ENCODE measurements at places on chromosomes 2 and 18. TPM values are rescaled to one million over a fixed set of nuclear protein-coding genes. Genes with fewer than 3 reads are reported as not detected.

Gene SF3B1
- total RNA-seq, result 622 TPM

Gene INPP5D
- total RNA-seq, result 13.5 TPM

DNA sequence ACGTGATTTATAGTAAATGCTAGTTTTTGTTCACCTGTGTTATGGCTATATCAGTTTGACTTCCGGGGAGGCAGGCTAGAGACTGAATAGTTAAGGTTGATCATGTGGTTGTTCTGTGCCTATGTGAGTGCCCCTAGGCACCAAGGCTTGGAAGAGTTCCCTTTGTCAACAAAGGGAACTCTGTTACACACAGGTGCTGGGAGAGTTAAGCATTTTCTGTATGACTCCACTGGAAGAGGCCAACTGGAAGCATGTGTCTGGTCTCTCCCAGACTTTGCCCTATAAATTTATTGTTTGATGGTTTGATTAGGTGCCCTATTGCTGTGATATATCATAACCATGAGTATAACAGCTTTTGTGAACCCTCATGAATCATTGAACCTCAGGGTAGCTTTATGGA is 63.8 kb downstream of the ARL6IP6 start:
- no peak for DNase-seq

DNA sequence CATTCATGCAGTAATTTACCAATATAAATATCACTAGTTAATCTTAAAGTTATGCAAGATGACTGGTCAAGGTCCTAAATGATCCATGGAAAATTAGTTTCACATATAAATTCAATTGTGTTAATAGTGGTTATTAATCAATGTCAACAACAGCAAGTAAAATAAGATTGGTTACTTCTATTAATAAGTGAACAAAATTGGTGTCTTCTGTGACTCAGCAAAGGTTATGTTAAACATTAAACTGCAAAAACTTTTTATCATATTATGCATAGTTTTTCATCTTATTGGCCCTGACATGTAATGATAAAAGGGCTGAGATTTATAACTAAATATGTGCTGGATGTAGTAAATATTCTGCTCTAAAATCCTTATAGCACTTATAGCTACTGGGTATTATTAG is 359.0 kb upstream of the UBE2E3 start:
- no peak for DNase-seq

GRCh38 chr2:173968551-173968950 is 3.4 kb upstream of the SP3 start:
- DNase-seq, result no peak

DNA sequence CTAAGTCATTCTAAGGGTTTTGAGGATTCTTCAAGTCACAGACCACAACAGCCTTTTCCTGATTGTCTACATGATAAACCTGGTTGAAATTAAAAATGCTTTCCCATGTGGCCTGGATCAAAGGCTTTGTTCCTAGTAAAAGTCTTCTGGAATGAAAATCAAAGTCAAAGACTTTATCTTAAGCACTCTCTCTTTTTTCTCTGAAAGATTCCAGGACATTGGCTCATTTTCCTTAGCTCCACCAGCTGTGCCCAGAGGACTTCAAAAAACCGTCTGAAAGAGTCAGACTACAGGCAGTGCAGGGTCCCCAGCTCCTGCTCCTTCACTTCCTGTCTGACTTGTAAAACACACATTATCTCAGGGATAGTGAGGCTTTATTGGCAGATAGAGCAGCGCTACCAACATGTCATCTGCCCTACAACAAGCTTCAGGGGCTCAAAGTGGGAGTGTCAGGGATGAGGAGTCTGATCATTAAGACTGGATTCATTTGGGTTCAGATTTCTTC is 148.2 kb downstream of the ESCO1 start:
- DNase-seq, result no peak

DNA sequence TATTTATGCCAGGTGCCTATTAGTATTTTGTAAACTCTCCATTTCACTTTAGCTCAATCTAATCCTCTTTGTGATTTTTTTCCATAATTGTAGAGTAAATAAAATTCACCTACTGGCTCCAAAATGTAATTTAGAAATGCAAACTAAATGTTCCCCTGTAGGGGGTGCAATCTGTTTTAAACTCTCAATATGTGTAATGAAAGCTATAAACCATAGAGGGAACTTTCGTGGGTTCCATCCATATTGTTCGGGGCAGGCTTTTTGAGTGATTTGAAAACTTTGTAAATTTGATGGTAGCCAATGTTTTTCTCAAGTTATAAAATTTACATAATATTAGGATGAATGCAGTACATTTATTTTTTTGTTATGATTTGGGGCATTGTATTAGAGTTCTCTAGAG is 49.4 kb downstream of the TSPYL6 start:
- no peak for DNase-seq

DNA sequence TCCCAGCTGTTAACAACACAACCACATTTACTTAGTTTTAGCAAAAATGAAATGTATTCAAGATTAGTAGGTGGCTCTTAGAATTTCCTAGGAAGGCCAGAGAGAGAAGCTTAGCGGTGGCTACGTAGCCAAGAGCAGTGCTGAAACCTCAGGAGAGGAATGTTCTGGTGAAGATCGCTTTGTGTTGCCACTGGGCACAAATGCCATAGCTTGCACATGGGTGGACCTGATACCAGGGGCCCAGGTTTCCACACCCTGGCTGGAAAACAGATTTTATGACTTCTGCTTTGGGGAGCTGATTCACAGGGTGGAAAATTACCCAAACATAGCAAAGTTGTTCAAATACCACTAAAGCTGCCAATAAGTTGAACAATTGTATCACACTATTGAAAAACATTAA is 43.4 kb downstream of the THUMPD2 start:
- DNase-seq, result no peak

DNA sequence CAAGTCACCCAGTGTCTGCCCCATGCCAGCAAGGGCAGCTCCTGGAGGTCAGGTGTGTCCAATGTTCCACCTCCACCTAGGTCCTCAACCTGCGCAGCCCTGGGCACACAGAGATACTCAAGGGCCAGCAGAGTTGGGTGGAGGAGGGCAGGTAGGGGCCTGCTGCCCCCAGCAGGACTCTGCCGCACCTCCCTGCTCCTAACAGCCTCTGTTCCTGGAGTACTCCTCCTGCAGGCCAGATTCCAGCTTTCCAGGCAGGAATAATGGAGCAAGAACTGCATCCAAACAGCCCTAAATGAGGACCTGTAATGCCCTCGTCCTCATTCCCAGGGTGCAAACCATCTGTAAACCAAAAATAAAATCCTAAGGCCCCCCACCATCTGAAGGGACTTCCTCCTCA is 44.4 kb upstream of the ACAA2 start:
- DNase-seq, result no peak

- no peak for DNase-seq
Observed at GRCh38 chr18:36255072-36255698, 42.3 kb upstream of the FHOD3 start.

DNA sequence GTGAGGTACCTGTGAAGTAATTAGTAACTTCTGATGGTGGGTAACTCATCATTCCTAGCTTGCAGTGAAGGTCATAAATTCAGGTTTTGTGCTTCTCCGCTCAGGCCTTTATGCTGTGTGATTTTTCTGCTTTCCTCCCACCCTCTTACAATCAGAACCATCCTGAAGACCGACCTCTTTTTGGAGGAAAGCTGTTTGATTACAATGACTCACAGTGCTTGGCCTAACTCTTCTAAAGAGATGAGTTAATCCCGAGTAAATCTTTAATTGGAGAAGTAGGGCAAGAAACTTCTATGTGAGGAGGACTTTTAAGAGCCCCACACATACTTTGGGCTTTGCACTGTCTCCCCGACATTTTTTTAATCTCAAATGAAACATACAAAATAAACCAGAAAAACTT is 53.1 kb downstream of the TTC27 start:
- DNase-seq, result no peak

GRCh38 chr2:152406119-152406835 is 71.3 kb downstream of the FMNL2 start:
- DNase-seq, result no peak

DNA sequence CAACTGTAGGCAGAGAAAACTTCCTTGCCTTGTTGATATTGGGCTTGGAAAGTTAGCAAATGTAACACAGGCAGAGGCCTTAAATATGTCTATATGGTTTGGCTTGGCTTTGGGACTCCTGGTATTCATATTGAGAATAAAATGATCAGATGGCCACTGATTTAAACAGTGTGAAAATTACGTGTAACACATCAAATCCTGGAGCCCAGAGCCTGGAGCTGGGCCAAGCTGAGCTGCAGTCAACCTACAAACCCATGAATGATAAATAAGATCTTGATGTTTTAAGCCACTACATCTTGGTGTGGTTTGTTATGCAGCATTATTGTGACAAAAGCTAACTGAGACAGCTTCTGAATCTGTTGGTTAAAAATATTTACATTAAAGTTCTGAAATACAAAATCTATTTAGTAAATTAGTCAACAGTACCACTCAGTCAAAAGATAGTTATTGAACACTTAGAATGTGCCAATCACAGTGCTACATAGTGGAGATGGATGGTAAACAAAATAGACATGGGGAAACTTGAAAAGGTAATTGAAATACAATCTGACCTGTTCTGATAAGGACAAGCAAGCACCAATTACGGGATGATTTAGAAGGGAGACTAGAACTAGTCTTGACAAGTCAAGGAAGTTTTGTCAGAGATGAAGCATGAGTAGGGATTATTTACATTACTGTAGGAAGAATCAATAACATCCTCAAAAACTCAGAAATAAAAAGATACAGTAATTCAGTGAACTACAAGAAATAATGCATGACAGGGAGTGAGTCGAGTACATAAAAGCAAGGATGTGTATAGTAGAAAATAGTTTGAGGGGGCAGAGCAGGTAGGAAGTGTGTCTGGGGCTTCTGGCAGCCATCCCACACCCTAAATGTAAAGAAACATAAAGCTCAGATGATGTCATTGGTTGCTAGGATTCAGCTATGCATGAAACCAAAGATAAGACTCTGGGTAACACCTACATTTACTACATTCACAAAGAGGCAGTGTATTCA is 157.7 kb downstream of the HNMT start:
- peak; percentile 35 for DNase-seq
